ENCODE measurements at places on chromosomes 16 and 17. TPM values are rescaled to one million over a fixed set of nuclear protein-coding genes. Genes with fewer than 3 reads are reported as not detected.

DNA sequence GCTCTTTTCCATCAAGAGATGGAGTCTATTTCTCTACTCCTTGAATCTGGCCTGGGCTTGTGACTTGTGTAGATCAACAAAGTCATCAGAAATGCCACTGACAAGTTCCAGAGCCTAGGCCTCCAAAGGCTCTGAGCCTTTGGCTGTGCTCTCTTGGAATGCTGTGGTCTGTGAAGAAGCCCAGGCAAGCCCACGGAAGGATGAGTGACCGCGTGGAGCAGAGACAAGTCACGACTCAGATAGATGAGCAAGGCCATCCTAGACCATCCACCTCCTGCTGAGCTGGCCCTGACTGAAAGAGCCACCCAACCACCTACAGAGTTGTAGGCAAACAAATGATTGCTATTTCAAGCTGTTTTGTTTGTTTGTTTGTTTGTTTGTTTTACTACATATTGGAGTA lies 11.6 kb upstream of the ICAM2 start:
- DNase-seq: no peak

DNA sequence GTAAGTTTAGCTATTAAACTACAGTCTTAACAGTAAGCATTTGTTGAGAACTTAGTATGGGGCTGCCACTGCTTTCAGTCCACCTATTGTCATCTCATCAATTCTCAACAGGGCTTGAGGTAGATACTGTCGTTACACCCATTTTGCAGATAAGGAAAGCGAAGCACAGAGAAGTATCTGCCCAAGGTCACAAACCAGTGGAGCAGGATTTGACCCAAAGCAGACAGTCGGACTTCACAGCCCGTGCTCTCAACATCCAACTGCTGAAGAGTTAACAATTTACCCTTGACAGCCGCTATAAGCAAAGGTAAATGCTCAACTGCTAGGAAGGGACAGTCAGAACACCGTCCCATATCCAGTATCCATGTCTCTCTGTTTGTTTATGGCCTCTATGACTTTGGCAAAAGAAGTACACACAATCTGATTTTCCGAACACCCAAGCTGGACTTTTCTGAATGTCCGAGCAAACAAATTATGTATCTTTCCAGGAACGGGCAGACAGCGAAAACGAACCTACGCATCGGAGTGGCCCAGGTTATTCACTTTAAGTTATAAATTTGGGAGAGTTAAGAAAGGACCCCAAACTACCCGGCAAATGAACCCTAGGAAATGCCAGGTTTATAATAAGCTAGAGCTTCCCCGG lies 1.2 kb downstream of the SIAH1 start:
- no peak for DNase-seq

GRCh38 chr16:59459806-59460205 lies 725.7 kb upstream of the GOT2 start:
- no peak for DNase-seq

DNA sequence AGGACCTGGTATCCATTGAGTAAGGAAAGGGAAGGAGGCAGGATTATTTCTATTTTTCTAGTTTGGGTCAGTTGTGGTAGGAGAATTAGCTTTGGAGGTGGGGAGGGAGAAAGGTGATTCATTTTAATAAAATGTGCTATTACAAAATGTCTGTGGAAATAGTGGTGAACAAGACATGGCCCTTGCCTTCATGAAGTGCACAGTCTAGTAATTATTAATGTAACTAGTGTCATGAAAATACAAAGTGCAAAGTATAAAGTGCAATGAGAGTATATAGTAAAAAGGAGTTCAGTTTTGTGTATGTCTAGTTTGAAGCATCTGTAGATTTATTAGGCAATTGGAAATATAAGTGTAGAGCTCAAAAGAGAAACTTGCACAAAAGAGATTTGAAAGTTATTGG lies 11.9 kb downstream of the NFATC3 start:
- no peak for DNase-seq

Gene MSLN
- total RNA-seq: 1.4 TPM

Gene KRT12
- not detected for total RNA-seq

All from ureter (tissue), 1 donor.